MM.1S (cell line): ENCODE measurements at places on chromosomes 7 and 10.

GRCh38 chr7:103574576-103574975 lies 128.6 kb upstream of the SLC26A5 start:
- DNase-seq, result no peak
- no peaks in the 10 kb centered on the region for H3K4me1 ChIP-seq
- no peak overlapping the region for H3K27ac ChIP-seq

DNA sequence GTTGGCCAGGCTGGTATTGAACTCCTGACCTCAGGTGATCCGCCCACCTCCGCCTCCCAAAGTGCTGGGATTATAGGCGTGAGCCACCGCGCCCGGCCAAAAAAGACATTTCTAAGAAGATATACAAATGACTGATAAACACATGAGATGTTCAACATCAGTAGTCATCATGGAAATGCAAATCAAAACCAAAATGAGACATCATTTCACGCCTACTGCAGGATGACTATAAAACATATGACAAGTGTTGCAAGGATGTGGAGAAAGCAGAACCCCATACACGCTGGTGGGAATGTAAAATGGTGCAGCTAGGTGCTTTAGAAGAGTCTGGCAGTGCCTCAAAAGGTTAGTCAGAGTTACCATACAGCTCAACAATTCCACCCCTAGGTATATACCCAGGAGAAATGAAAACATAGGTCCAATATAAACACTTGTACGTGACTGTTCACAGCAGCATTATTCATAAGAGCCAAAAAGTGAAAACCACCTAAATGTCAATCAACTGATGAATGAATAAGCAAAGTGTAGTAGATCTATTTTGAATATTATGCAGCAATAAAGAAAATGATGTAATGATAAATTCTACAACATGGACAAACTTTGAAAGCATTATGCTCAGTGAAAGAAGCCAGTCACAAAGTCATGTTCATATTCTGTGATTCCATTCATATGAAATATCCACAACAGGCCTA lies 24.5 kb downstream of the TMEM209 start:
- H3K4me1 ChIP-seq, result no peaks in the 10 kb centered on the region
- no peak overlapping the region for H3K4me3 ChIP-seq
- DNase-seq, result no peak
- H3K27me3 ChIP-seq, result no peaks in the 10 kb centered on the region
- no peak overlapping the region for H3K27ac ChIP-seq

DNA sequence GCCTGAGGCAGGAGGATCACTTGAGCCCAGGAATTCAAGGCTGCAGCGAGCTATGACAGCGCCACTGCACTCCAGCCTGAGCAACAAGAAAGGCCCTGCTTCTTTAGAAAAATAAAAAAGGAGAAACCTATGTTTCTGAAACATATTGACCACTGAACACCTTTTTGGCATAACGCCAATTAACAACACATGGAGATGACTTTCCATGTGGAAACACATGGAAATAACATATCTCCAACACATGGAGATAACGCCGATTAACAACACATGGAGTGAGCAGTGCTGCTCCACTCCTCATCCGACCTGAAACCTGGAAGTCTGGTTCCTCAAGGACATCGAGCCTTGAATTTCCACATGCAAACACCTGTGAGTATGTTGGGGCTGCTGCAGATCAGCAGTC lies 126.9 kb downstream of the KCNMA1 start:
- no peaks in the 10 kb centered on the region for H3K4me1 ChIP-seq
- no peak overlapping the region for H3K27ac ChIP-seq
- no peak for DNase-seq
- H3K27me3 ChIP-seq, result no peaks in the 10 kb centered on the region
- H3K4me3 ChIP-seq, result no peak overlapping the region

- H3K4me1 ChIP-seq, result no peaks in the 10 kb centered on the region
- no peak for DNase-seq
- H3K4me3 ChIP-seq, result no peak overlapping the region
- no peak overlapping the region for H3K27ac ChIP-seq
- H3K36me3 ChIP-seq, result no peaks in the 10 kb centered on the region
Measured at GRCh38 chr7:132100981-132101380, 475.3 kb downstream of the PLXNA4 start.

DNA sequence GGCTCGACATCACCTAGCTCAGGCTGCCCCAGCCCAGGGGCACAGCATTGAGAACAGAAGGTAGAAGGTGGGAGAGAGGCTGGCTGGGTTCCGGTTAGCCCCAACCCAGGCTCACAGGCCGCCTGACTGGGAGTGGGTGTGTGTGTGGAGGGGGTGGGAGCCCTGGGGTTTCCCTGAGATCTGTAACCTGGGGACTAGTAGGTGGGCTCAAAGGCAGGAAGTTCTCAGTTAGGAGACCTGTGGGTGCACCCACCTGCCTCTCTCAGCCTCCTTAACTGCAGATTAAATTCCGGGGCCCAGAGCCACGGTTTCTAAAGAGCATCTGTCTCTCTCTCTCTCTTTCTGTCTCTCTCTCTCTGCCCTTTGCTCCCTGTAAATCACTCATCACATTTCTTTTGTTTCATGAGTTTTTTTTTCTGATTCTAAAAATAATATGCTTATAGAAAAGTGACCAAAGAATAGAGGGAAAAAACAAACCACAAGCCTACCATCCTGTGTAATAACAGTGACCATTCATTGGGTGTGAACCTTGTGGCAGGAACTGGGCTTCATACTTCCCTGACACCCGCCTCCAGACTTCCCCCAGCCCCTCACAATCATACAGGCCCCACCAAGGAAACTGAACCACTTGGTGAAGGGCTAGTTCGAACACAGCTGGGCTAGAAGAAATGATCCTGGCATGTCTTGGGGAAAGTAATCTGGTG lies 83.4 kb upstream of the SMNDC1 start:
- no peaks in the 10 kb centered on the region for H3K36me3 ChIP-seq
- H3K4me3 ChIP-seq, result peak overlapping the region; percentile 35
- peak; percentile 67 for DNase-seq
- peak overlapping the region; percentile 99 for H3K27ac ChIP-seq
- peaks cover 37% of the 10 kb centered on the region for H3K4me1 ChIP-seq

- no peak for DNase-seq
- H3K4me3 ChIP-seq, result no peak overlapping the region
- no peaks in the 10 kb centered on the region for H3K4me1 ChIP-seq
- no peaks in the 10 kb centered on the region for H3K36me3 ChIP-seq
Measured at GRCh38 chr10:7119325-7120015, 291.4 kb downstream of the SFMBT2 start.

DNA sequence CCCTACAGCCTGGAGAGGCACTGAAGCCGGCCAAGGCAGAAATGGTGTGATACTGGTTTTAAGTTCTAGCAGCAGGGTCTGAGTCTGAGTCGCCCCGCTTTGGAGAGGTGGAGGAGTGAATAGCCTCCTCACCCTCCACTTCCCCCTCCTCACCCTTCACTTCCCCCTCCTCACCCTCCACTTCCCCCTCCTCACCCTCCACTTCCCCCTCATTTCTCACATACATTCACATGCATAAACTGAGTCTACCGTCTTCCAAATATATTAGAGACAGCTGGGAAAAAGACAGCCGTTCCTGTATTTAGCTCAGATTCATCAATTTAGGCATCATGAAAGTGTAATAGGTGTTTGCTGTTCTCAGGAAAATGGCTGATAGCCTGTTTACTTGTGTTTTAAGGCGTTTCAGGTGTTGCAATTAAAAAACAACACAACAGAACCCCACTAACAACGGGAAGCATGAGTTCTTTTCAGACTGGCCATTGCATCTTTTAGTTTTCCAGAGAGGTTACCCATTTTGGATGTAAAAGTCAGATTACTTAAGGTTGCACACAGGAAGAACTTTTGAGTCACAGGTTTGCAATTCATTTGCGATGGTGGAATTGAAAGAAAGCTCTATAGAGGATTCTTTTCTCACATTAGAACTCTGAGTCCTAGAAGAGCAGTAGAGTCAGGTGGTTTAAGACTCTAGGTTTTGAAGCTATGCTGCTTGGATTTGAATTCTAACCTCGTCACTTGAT lies 861 bp downstream of the NRBF2 start:
- peak overlapping the region; percentile 94 for H3K4me3 ChIP-seq
- no peaks in the 10 kb centered on the region for H3K27me3 ChIP-seq
- 0 out of 2 replicates have a peak, but pooled peaks cover 7% of the 10 kb centered on the region for H3K4me1 ChIP-seq
- DNase-seq, result no peak
- peak overlapping the region; percentile 90 for H3K27ac ChIP-seq

DNA sequence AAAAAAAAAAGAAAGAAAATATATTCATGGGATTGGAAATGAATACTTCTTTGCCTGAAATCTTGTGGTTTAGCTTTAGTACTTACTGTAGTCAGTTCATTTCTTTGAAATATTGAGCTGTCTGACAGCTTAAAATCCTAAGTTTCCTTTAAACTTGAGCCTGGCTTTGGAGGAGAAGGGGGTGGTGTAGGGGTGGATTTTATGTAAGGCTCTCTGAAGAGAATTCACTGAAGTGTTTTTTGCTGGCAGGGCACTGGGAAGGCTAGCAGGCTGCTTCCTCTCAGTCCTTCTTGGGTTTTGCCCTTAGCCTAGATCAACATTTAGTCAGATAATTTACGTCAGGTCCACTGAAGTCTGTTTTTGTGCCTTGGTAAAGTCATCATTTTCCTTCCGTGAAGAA lies 516.5 kb downstream of the AUTS2 start:
- no peak for DNase-seq
- no peaks in the 10 kb centered on the region for H3K36me3 ChIP-seq
- H3K27ac ChIP-seq, result no peak overlapping the region
- H3K4me3 ChIP-seq, result no peak overlapping the region

- no peaks in the 10 kb centered on the region for H3K36me3 ChIP-seq
- H3K27ac ChIP-seq, result no peak overlapping the region
- DNase-seq, result no peak
- H3K4me3 ChIP-seq, result no peak overlapping the region
Measured at GRCh38 chr7:157650801-157651200, 314.0 kb downstream of the DNAJB6 start.

DNA sequence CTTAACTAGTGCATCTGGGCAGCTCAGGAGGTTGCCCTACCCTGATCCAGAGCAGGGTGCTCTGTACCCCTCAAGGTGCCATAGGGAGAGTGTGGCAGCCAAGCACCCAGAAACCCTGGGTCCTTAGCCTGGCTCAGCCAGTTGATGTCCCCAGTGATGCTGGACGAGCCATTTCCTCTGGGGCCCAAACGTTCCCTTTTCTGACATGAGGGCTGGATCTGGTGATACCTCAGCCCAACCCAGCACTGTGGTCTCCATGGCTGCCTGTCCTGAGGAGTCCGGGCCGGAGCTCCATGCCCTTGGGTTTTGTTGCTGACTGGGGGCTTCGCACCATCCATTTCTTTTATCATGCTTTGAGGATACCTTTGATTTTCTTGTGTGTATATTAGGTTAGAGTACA lies 87.9 kb upstream of the IKZF1 start:
- no peaks in the 10 kb centered on the region for H3K27me3 ChIP-seq
- DNase-seq, result no peak
- H3K27ac ChIP-seq, result no peak overlapping the region
- H3K4me3 ChIP-seq, result no peak overlapping the region
- H3K36me3 ChIP-seq, result no peaks in the 10 kb centered on the region

- H3K4me1 ChIP-seq, result no peaks in the 10 kb centered on the region
- H3K36me3 ChIP-seq, result no peaks in the 10 kb centered on the region
- no peak overlapping the region for H3K27ac ChIP-seq
- peak; percentile 78 for DNase-seq
- H3K4me3 ChIP-seq, result no peak overlapping the region
- no peaks in the 10 kb centered on the region for H3K27me3 ChIP-seq
Measured at GRCh38 chr10:27558612-27559020, 54.5 kb downstream of the RAB18 start.

DNA sequence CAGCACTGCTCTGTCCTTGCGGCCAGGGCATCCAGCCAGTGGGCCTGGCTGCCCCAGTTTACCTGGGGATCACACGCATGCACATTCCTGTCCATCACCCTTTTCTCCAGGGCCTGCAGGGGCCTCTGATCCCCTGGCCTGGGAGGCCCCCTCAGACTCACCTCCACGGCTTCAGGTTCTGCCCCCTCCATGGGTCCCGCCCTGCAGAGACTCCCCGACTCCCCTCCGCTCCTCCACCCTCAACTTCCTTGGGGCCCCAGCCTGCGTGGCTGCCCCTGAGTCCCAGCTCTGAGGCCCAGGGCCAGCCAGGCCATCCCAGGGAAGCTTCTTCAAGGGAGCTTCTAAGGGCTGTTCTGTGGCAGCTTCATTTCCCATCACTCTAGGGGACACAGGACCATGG lies 324.1 kb downstream of the TCERG1L start:
- H3K4me1 ChIP-seq, result no peaks in the 10 kb centered on the region
- no peaks in the 10 kb centered on the region for H3K27me3 ChIP-seq
- no peaks in the 10 kb centered on the region for H3K36me3 ChIP-seq

DNA sequence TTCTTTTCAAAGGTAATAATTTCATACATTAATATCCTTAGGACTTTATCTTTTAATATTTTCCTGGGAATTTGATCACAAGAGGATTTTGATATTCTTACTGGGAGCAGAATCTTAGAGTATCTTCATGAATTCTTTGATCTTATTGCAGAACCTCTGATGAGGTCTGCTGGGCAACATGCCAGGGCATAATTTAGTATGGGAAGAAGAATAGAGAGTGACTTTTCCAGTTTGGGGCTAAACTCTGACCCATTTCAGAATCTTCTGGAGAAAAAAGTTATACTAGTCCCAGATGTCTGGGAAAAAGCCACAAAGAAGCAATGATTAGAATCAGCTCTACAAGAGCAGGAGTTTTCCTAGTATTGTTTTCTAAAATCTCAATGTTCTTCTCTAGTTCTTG lies 28.0 kb upstream of the RSU1 start:
- no peak overlapping the region for H3K4me3 ChIP-seq
- H3K27ac ChIP-seq, result no peak overlapping the region
- H3K36me3 ChIP-seq, result no peaks in the 10 kb centered on the region
- H3K27me3 ChIP-seq, result no peaks in the 10 kb centered on the region
- DNase-seq, result no peak
- H3K4me1 ChIP-seq, result no peaks in the 10 kb centered on the region

GRCh38 chr7:139725077-139725476 lies 52.7 kb downstream of the HIPK2 start:
- no peaks in the 10 kb centered on the region for H3K27me3 ChIP-seq
- no peaks in the 10 kb centered on the region for H3K36me3 ChIP-seq
- DNase-seq, result no peak
- H3K4me1 ChIP-seq, result peaks cover 18% of the 10 kb centered on the region
- peak overlapping the region; percentile 14; the same call in 1 of the 2 replicates for H3K27ac ChIP-seq

DNA sequence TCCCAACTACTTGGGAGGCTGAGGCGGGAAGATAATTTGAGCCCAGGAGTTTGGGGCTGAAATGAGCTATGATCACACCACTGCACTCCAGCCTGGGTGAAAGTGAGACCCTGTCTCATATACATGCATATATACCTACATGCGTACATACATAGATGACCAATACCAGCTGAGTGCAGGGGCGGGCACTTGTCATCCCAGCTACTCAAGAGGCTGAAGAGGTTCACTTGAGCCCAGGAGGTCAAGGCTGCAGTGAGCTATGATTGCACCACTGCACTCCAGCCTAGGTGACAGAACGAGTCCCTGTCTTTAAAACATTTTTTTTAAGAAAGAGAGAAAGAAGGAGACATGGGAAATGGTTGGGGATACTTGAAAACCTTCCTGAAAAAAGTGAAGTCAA lies 17.4 kb upstream of the PROSER2 start:
- H3K36me3 ChIP-seq, result no peaks in the 10 kb centered on the region
- DNase-seq, result no peak
- H3K27me3 ChIP-seq, result no peaks in the 10 kb centered on the region; the same call in 1 of the 2 replicates
- no peak overlapping the region for H3K4me3 ChIP-seq
